ENCODE measurements at places on chromosomes 1 and 21.

- DNase-seq: no peak
These were observed 6.5 kb upstream of the KRTAP19-7 start for GRCh38 chr21:30567617-30568016.

- peak; percentile 95 for DNase-seq
These were observed 1561.5 kb downstream of the MRPL39 start for GRCh38 chr21:24045775-24046215.

GRCh38 chr1:19756480-19756879 is 43.2 kb downstream of the TMCO4 start:
- DNase-seq: no peak

GRCh38 chr1:110634455-110635311 is 28.5 kb upstream of the KCNA2 start:
- peak; percentile 15 for DNase-seq

DNA sequence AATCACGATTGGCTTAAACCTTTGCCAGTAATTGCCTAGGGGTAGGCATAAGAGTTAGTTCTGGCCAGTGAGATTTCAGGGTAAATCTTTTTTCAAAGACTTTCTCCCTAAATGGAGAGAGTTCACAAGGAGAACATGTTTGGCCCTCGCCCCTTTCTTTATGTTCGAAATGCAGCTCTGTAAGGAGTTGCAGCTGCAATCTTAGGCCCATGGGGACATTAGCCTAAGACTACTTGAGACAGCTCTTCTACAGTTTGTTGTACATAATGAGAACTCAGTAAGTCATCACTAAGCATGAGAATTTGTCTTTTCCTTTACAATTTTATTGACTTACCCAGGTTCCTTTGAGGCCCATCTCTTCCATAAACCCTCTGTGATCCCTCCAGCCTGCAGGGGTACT is 40.4 kb upstream of the GADD45A start:
- DNase-seq: no peak

All from nucleus accumbens (tissue), 56 donors.